ENCODE measurements at places on chromosomes 13 and 19. TPM values are rescaled to one million over a fixed set of nuclear protein-coding genes. Genes with fewer than 3 reads are reported as not detected.

GNG8 gene
- not detected for polyA plus RNA-seq

OVOL3 gene
- polyA plus RNA-seq = not detected

PCDH20 gene
- polyA plus RNA-seq = not detected

PDX1 gene
- not detected for polyA plus RNA-seq

SPRY2 gene
- polyA plus RNA-seq = 1.8 TPM

CRX gene
- polyA plus RNA-seq = not detected

CACNG7 gene
- not detected for polyA plus RNA-seq

SGCG gene
- not detected for polyA plus RNA-seq

CHST8 gene
- not detected for polyA plus RNA-seq

ZNF836 gene
- 6.6 TPM for polyA plus RNA-seq

OR7C1 gene
- polyA plus RNA-seq = not detected

SMARCA4 gene
- 102 TPM for polyA plus RNA-seq

Data from GM12878 (cell line).